Activated CD8-positive, alpha-beta T cell treated with anti-CD3 and anti-CD28 coated beads for 36 hours (primary cell): ENCODE measurements at places on chromosomes 2 and 18. TPM values are rescaled to one million over a fixed set of nuclear protein-coding genes. Genes with fewer than 3 reads are reported as not detected.

The ZNF513 gene
- 6.8 TPM for total RNA-seq

GRCh38 chr2:68103709-68104055 is 40.9 kb upstream of the C1D start:
- no peak for DNase-seq

- DNase-seq = no peak
Observed at GRCh38 chr2:158746488-158746887, 48.6 kb upstream of the DAPL1 start.

DNA sequence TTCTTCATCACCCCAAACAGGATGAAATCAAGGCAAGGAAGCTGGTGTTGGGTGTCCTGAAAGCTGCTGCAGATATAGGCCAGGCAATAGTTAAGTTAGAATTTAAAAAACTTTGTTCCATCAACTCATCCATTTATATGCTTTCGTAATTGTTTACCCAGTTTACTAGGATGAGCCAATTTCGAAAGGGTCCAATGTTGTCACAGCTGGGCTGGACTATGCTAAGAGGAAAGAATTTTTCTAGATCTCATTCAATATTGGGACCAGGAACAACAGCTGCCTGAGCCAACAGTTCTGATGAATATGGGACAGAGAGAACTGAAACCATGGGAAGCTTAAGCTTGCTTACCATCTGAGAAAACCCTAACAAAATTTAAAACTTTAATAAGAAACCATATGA is 21.6 kb upstream of the SP3 start:
- no peak for DNase-seq

DNA sequence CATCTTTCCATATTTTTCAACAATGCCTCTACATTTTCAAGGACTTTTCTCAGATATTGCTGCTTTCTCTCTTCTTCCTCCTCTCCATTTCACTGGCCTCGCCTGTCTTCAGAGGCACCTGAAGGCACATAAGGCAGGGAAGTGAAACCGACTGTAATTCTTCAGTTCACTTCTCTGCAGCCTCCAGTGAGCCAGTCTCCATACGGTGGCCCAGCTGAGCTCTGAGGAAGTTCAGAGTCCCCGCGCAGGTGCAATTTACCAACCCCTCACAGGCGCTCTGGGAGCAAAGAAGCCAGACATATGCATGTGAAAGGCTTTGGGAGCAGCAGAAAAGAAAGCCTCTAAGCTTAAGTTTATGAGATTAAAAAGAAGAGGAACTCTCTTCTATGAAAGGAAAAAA is 12.4 kb downstream of the KLHL14 start:
- DNase-seq = no peak

DNA sequence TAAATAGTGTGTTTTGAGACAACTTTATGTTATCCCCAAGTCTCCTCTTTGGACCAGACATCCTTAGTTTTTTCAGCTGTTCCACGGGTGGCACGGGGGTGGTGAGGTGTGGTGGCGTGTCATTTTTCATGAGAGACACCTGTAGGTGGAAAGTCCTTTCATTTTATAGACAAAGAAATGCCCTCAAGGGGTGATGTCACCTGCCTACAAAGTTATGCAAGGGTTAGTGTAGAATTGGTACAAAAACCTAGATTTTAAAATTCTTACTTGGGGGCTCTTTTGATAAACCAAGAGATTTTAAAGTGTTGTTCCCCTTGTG is 15.3 kb downstream of the CTDP1 start:
- no peak for DNase-seq
